ENCODE measurements at places on chromosomes 4 and X. TPM values are rescaled to one million over a fixed set of nuclear protein-coding genes. Genes with fewer than 3 reads are reported as not detected.

DNA sequence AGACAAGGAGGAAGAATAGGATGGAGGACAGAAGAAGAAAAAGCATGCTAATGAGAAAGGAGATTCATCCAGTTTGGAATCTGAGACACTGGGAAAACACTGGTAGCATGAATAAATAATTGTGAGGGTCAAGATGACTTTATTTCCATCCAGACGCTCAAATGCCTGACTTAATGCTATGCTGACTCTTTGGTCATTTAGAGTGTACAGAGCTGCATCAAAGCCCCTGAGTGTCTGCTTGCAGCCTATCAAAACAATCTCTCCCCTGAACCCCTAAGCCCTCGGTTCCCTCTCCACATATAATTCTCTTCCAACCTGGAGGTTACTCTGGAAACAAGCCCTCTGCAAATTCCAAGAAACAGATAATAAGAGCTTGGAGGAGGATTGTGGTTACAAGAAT is 208.8 kb downstream of the MAGEB17 start:
- no peak for DNase-seq

DNA sequence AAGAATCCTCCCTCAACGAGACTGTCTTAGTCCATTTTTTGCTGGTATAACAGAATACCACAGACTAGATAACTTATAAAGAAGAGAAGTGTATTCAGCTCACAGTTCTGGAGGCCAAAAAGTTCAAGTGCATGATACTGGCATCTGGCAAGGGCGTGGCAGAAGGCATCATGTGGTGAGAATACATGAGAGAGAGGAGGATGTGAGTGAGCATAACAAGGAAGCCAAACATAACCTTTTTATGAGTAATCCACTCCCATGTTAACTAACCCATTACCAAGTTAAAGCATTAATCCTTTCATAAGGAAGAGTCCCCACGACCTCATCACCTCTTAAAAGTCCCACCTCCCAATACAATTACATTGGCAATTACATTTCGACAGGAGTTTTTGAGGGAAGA is 504.6 kb downstream of the IQCM start:
- no peak for DNase-seq

- no peak for DNase-seq
Observed at GRCh38 chr4:152965611-152966010, 29.5 kb downstream of the FHDC1 start.

- no peak for DNase-seq
Observed at GRCh38 chr4:133969202-133969848, 232.3 kb downstream of the PABPC4L start.

DNA sequence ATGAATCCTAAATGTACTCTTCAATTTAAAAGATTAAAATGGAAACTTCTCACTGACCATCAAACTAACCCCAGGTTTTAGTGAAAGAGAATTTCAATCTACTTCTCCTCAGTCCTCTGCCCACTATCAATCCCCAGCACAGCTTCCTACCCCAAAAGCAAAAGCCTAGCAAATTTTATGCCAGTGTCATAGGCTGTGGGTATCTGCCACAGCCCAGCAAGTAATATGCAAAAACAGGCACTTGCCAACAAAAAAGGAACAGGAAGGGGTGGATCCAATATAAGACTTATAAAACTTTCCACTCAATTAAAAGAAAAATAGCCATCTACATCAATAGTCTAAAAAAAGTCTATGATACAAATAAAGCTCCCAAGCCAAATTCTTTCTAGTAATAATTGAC is 22.3 kb downstream of the CAMK2D start:
- DNase-seq: no peak

- no peak for DNase-seq
Observed at GRCh38 chr4:89193843-89194242, 82.5 kb downstream of the TIGD2 start.

GRCh38 chr4:7207628-7208231 is 15.4 kb downstream of the SORCS2 start:
- DNase-seq: no peak

DNA sequence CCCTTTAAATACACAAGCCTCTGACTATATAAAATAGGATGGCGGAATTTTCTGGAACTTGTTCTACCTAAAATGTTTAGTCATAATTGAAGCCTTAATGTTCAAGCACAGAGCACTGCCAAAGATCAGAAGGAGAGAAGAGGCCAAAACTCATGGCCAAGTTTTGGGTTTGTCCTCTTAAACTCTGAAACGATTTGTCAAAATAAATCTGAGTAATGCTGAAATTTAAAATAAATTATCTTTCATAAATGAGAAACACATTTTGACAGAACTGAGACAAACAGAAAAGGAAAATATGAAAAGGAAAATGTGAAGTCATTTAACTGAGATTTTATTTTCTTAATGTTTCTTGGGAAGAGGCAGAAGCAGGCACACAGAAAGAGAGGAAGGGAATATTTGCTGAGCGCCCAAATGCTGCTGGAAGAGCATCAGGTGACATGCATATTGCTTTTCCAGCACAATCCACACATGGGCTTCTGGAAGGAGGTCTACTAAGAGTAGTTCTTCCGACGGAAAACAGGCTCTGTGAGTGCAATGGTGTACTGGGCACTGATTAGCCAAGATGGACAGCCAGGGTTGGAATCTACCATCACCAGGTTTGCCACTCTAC is 47.4 kb upstream of the ZNF518B start:
- no peak for DNase-seq

GRCh38 chr4:55500072-55500471 is 46.6 kb downstream of the CLOCK start:
- DNase-seq: no peak

DNA sequence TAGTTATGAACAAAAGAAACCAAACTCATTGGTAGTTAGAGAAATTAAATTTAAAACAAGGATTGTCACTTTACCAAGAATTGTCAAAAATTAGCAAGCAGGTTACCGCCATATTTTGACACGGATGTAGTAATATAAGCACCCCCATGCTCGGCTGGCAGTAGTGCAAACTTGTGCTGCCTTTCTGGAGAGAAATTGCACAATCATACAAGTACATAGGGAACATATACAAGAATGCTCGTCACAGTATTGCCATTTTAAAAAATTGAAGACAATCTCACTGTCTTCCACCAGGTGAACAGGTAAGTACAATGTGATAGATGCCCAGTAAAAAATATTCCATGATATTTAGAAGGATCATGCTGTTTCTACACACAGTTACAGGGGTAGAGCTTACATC is 55.6 kb upstream of the SLC39A8 start:
- DNase-seq: no peak

DNA sequence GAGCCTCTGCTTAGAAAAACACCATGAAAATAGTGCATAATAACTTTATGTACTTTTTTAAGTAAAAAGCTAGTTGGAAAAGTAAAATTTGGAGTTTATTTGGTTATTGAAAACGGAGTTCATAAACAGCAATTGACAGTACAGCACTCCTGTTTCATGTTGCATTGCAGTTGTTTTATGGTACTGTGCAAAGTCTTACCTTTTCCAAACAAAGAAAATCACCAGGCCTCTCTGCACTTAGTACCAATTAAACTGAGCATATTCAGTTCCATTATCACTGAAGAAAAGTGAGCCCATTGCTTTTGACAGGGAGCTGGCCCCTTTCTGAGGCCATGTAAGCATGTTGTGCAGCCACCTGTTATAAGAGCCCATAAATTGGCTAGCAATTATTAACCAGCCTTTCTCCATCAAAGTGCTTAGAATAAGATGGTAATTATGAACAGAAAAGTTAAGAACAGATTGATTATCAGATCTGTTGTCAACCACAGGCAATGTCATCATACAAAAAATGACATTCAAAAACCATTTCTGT is 376.6 kb upstream of the EMCN start:
- no peak for DNase-seq

GRCh38 chrX:15202454-15203177 is 67.3 kb downstream of the ASB9 start:
- no peak for DNase-seq

DNA sequence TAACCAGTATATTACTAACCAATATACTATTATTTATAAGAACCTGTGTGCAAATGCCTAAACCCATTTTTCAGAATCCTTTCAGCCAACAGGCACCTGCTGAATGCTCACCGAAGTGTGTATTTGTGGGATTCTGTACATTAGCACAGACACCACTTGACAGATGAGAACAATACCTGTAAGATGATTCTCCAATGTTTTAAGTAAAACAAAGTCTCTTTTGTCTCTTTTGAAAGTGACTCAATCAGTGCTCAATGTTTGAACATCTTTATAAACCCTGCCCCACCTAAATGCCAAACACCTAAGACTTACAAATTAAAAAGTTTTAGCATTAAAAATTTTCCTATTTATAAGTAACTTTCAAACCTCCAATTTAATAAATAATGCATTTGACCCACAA is 763 bp downstream of the ASB9 start:
- no peak for DNase-seq

- DNase-seq: no peak
Observed at GRCh38 chr4:96025011-96025410, 185.1 kb downstream of the PDHA2 start.

DNA sequence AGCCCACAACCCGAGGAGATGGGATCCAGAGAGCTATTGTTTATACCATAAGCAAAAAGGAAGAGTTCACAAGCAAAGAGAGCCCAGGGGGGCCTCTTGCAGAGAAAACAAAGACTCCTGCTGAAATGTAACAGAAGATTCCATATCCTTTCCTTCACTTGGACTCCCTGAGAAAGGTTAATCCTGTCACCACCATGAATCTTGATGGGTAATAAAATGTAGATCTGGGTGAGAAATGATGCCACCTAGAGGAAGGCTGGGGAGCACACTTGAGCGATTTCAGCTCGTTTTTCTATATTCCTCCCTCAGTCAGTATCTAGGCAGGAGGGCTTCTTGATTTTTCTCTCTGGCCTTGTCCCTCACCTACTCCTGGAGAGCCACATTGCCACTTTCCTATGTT is 10.2 kb upstream of the KCNE5 start:
- DNase-seq: no peak

GRCh38 chrX:72001906-72002305 is 91.3 kb downstream of the NHSL2 start:
- no peak for DNase-seq

GRCh38 chrX:72081605-72082320 is 50.0 kb downstream of the RTL5 start:
- no peak for DNase-seq

GRCh38 chr4:37687681-37688080 is 1.5 kb upstream of the RELL1 start:
- no peak for DNase-seq

GRCh38 chr4:119139822-119140252 is 4.2 kb downstream of the MYOZ2 start:
- DNase-seq: no peak

- peak; percentile 3 for DNase-seq
Observed at GRCh38 chr4:102761296-102761701, 531 bp upstream of the MANBA start.

DNA sequence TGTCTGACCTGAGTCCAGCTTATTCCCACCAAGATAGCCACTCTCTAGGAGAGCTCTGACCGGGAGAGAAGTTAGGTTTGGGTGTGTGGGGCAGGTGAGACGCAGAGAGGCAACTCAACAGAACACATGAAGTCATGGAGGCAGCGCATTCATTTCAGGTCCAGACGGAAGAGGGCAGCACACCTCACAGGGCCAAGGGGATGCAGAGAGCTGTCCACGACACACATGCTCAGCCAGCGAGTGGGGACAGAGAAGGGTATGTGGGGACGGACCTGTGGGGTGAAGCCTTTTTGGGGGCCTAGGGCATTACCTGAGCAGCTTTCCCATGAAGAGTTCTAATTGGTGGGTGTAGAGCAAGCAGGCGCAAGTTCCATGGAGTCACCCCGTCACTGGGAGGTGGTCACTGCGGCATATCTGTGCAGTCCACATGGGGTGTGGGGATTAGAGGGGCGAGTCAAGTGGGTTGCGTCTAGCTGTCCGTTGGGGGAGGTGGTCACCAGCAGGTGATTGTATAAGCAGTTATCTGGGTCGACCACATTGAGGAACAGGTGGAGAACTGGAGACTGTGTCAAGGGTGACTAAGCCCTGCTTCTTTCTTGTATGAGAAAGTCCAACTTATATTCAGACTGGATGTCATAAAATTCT is 24.3 kb upstream of the UXT start:
- no peak for DNase-seq

- DNase-seq: no peak
Observed at GRCh38 chrX:150879855-150880807, 18.3 kb downstream of the CD99L2 start.

DNA sequence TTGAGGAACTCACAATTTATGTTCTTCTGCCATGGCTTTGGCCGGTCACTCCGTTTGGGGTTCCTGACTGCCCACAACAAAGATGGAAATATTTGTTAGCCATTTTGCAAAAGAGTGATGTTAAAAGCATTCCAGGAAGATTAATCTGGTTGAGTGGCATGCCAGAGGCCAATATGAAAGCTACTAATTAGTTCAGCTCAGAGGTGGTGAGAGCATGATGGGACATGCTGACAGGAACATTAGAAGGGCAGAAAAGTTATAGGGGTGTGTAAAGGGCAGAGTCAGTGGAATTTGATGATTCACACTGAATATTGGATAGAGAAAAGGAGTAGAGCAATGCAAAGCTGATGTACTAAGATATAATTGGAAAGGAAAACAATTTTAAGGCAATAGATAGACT is 94.4 kb downstream of the TLL1 start:
- no peak for DNase-seq

DNA sequence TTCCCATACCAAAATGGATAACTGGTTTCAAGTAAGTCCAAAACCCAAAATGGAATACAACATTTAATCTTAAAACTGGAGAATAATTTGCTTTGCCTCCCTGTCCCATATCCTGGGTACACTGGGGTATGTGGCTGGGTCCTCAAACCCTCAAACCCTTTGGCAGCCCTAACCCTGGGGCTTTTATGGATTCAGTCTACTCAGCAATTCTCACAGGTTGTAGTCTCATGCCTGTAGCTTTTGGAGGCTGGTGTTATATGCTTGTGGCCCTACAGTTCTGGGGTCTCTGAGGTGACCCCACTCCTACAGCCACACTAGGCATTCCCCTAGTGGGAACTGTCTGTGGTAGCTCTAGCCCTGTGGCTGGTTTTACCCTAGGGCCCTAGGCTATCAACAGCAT is 110.5 kb upstream of the NRK start:
- DNase-seq: no peak

DNA sequence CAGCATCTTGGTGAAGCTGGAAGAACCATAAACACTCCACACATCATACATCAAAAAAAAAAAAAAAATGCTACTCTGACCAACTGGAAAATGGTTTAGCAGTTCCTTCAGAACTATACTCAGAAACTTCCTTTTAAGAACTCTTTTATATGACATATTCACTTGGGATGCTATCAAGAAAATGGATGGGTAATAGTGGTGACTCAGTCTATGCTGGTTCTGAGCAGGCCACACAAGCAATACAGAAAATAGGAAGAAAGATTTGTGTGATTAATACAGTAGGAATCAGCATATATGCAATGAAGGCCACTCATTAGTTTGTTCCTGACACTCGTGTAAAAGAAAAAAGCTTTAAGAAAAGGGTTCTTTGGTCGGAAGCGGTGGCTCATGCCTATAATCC is 123.5 kb upstream of the FAT4 start:
- DNase-seq: no peak

DNASE1L1 gene
- 59.4 TPM for total RNA-seq

DMRTC1 gene
- not detected for total RNA-seq

PRPS2 gene
- total RNA-seq: 31.7 TPM

HPGD gene
- total RNA-seq: 2.9 TPM

SUPT20HL1 gene
- total RNA-seq: not detected

SMIM31 gene
- not detected for total RNA-seq

SPANXN4 gene
- not detected for total RNA-seq

TEX13C gene
- not detected for total RNA-seq

ATP1B4 gene
- not detected for total RNA-seq

Data from thyroid gland (tissue), 4 donors.